IPS DF 19.7 (cell line): ENCODE measurements at places on chromosomes 13 and 19.

DNA sequence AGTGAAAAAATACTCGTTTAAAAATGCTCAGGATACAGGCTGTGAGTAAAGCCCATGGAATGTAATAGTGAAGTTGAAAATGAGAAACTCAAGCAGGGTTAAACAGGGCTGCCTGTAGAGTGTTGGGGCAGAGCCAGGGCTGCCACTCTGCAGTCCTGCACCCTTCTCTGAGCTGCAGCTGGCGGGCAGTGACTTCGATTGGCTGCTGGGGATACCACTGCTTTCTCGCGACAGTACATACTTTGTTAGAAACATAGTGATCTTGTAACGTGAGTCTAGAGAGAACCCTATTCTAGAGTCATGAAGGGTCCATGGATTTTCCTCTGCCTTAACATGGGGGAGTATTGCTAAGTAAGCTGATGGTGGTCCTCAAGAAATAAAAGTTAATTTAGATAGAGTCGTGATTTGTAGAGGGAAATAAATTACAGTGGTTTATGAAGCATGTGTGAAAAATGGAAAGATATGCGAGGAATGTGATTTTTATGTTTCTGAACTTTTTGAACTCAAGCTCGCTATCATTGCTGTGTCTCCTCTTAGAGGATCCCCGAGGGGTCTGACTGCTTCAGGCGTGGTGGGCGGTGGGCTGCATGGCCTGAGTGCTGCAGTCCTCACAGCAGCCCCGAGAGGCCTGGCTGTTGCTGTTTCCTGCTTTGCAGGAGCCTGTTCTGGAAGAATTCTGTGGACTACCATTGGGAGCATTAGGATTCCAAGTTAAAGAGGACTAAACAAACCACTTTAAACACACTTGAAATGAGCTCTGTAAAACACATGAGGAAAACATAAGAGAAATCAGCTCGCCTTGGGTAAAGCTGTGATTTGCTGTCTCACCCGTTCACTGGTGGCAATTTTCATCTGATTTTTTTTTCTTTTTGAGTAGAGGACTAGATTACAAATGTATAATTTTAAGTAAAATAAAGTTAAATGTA lies 95.7 kb downstream of the ARHGEF7 start:
- DNase-seq: no peak

- no peak for DNase-seq
Observed at GRCh38 chr13:75345193-75345592, 136.8 kb downstream of the TBC1D4 start.

- no peak for DNase-seq
Observed at GRCh38 chr13:65601855-65602254, 1628.3 kb downstream of the PCDH9 start.

GRCh38 chr19:15466851-15467733 lies 2.7 kb upstream of the RASAL3 start:
- DNase-seq: no peak

DNA sequence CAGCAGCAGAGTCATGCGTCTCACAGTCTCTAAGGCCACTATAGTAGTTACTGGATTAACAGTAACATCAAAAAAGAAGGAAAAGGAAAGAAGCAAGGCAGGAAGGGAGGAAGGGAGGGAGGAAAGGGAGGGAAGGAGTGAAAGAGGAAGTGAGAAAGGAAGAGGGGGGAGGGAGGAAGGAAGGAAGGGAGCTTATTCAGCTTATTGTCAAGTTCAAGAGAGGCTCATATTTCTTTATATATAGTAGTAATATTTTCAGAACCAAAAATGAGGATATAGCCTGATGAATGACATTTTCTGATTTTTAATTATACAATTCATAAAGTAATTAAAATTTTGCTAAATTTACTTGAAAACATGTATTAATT lies 17.7 kb upstream of the RUBCNL start:
- DNase-seq: no peak

DNA sequence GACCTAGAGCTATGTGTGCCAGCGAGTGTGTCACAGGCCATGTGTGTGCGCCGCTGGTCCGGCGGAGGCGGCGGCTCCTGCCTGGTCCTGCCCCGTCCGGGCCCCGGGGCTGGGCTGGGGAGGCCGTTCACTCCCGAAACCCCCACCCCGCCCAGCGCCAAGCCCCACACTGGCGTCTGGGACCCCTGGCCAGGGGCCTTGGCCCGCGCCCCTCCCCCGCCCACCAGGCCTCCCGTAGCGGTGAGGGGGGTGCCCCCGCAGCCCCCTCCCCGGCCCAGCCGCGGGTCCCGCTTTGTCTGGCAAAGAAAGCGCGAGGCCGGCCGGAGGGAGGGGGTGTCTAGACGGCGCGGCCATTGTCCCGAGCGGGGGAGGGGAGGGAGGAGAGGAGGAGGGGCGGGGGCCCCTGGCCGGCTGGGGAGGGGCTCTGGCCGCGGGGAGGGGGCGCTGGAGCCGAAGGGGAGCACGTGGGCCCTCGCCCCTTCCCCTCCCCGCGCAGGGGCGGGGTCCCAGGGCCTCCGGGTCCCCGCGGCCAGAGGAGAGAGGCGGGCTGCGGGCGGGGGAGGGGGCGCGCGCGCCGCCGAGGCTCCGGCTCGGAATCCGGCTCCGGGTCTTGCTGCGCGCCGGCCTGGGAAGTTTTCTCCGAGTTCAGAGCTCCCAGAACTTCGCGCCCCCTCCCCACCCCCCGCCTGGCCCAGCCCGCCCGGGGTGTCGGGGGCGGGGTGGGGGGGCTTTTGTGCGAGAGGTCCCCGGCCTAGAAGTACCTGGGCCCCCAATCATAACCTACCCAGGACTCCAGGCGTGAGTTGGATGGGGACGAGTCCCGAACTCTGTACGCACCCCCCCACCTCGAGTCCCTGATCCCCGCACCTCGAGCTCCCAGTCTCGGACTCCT lies 888 bp downstream of the NOTCH3 start:
- no peak for DNase-seq

- DNase-seq: no peak
Observed at GRCh38 chr13:110466266-110466915, 95.1 kb downstream of the RAB20 start.

GRCh38 chr19:55605207-55605636 lies 225 bp upstream of the ZNF865 start:
- no peak for DNase-seq

DNA sequence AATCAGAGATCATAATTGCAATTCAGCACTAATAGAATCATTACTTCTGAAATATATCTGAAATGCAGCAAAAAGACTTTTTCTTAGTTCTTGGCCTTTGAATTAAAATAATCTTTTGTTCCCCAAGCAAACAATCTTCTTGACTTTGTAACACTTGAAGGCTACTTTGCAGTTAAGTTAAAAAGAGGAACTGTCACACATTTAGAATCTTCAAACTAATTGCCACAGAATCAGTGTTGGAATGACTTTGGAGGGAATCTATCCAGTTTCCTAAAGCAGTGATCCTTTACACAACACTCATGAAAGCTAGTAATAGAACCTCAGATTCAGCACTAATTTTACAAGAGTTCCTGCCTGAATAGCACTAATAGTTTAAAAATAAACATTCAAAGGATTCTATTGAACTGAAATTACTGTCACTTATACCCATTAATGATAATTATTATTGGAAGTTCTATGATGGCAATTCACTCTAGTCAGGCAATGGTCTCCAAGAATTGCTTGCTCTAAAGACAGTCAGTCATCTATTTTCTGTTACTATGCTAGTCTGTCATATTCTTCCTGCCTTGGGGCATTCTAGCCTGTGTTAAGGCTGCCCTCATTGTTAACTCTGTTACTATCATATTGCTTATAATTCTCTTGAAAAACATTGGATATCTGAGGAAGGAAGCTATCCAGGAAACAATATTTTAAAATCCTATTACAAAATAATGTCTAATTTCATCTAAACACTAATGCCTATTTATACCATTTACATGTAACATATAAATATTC lies 362.4 kb downstream of the DIAPH3 start:
- DNase-seq: no peak

- DNase-seq: peak; percentile 45
Observed at GRCh38 chr13:26502826-26503225, 54.7 kb upstream of the WASF3 start.

DNA sequence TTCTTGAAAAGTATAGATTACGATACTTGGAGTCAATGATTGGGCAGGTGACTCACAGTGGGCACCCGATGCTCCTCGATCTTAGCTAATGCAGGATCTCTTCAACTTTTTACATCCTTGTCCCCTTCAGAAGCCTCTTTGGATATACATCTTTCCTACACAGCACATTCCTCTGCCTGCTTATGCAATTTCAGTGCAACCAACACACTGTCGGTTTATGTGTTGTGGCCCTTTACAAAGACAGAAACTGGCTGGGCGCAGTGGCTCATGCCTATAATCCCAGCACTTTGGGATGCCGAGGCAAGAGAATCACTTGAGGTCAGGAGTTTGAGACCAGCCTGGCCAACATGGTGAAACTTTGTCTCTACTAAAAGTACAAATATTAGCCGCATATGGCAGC lies 2.6 kb downstream of the GPR42 start:
- no peak for DNase-seq

DNA sequence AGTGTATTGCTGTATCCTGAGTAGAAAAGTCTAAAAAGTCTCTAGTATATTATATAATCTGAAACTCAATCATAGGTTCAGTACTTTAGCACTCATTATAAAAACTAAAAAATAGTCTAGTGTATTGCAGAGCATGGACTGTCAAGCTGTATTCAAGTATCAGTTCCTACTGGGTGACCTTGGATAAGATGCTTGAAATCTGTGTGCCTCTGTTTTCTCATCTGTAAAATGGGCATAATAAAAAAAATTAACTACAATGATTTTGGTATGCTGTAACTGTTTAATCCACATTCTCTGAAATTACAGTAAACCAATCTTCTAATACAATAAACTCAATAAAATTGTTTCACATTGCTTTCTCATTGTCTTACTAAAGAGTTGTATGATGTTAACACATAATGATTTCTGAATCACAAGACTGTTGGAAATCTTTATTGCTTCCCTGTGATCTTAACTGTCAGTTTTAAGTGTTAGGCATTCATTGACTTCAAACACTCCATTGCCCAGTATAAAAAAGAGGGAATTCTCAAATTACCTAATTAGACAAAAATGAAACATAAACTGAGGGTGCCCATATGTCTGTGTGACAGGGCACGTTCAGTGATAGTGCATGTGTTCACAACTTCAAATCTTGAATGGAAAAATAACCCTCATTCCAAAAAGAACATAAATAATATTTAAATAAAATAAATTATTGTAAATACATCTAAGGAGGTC lies 2.2 kb downstream of the STARD13 start:
- DNase-seq: no peak

GRCh38 chr13:101292711-101293110 lies 123.6 kb downstream of the NALCN start:
- DNase-seq: no peak

GRCh38 chr19:31591258-31591657 lies 242.0 kb upstream of the TSHZ3 start:
- DNase-seq: no peak

GRCh38 chr19:5038631-5039271 lies 69.8 kb downstream of the KDM4B start:
- no peak for DNase-seq

GRCh38 chr13:102724923-102725322 lies 30.1 kb upstream of the METTL21C start:
- DNase-seq: no peak

DNA sequence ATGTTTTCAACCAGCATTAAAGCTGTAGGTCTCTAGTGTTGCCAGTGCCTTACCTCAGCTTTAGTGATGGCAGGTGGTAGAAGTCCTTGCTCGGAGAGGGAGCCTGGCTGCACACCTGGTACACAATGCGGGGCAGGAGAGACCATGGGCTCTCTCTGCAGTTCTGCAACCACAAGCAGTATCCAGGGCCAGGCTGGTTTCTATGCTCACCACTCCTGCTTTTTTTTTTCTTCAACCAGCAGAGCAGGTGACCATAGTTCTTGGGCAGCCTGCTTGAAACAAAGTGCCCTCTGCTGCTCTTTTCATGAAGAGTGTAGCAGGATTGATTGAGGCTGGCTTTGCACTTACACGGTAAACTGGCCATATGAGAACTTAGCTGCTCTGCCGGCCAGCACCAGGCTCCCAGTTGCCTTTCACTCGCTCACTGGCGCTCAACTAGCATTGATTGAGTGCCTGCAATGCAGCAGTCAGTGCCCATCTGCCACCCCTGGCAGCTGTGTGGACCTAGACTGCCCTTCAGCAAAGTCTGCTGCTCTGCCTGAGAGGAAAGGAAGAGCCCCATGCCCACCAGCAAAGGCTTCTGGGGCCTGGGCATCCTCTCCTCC lies 4.4 kb upstream of the CHAMP1 start:
- no peak for DNase-seq

- DNase-seq: no peak
Observed at GRCh38 chr13:44399074-44399473, 25.4 kb downstream of the SERP2 start.

DNA sequence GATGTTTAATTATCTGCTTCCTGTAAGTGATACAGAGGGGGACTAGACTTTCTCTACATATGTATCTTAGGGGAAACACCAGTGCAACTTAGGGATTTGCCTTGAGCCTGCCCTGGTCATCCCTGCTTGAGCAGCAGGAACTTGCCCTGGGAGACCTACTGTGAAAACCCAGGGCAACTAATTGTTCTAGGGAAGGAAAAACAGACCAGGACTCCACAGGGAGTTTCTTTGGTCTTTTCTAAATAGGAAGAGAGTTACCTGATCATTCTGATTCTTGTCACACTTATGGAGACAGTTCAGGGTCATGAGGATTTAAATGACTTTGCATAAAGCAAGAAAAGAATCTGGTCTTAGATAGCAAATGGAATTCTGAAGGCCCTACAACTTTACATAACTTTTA lies 89.1 kb downstream of the WASF3 start:
- DNase-seq: peak; percentile 48

DNA sequence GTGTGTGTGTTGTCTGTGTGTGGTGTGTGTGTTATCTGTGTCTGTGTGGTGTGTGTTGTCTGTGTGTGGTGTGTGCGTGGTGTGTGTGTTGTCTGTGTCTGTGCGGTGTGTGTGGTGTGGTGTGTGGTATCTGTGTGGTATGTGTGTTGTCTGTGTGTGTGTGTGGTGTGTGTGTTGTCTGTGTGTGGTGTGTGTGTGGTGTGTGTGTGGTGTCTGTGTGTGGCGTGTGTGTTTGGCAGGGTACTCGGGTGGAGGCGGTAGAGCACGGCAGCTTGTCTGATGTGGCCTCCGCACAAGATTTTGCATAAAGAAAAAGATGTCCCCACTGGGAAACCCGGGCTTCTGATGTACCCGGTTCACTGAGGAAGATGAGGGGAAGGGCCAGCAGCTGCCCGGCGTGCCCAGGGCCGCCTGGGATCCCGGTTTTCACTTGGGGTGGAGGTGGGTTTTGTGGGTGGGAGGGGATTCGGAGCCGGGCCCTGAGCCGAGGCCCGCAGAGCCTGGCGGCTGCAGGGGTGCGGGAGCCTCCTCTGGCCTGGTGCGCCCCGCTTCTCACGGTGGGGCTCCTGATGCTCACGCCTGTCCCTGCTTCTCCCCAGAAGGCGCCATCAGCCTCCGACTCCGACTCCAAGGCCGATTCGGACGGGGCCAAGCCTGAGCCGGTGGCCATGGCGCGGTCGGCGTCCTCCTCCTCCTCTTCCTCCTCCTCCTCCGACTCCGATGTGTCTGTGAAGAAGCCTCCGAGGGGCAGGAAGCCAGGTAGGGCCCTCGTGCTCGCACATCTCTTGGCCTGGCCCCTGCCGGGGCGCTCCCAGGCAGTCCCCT lies 21.2 kb downstream of the HDGFL2 start:
- DNase-seq: no peak

- DNase-seq: no peak
Observed at GRCh38 chr19:8512115-8512967, 1.6 kb downstream of the ZNF414 start.

- DNase-seq: no peak
Observed at GRCh38 chr13:69580255-69580654, 527.4 kb upstream of the ATXN8OS start.
